ENCODE measurements at places on chromosomes 5 and 9.

DNA sequence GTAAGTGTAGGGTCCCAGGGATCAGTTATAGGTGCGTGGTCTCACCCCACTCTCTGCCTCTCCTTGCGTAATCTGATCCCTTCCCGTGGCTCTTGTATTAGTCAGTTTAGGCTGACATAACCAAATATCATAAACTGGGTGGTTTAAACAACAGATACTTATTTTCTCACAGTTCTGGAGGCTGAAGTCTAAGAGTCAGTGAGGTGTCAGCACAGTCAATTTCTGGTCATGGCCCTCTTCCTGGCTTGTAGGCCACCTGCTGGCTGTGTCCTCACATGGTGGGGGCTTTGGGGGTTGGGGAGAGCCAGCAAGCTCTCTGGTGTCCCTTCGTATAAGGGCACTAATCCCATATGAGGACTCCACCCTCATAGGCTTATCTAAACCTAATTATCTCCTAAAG, 32.3 kb downstream of the CARTPT start:
- DNase-seq = no peak

GRCh38 chr5:24642022-24642421, 2.8 kb downstream of the CDH10 start:
- peak; percentile 47 for DNase-seq

DNA sequence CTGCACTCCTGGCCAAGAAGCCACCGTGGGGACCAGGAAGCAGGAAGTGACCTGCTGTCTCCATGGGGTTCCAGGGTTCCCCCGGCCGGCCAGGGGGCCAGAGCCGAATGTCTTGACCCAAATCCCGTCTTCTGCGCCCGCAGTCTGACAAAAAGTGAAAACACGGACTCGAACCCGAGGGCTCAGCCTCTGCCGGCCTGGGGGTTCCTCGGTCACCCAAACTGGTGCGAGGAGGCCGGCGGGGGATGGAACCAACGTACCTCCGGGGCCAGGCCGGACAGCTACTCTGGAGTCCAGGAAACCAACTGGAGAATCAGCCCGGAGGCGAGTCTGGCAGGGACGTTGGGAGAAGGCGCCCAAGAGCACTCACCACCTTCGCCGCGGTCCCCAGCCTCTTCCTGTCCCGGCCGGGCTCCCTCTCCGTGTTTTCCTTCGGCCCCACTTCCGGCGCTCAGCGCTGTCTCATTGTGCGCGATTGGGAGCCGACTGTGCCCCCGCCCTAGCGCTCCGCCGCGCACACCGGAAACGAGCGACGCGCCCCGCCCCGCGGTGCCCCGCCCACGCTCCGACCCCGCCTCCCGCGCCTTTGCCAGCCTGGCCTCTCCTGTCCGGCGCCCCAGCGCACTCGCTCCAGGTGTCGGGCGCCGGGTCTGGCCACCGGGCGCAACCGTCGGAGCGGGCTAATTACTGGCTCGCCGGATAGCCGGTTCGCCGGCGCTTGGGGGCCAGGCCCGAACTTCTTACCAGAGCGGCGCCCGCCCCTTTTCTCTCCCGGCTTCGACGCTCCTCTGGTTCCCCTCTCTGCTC, at the start of gene TUT7:
Gene TUT7, minus strand, starts transcription at position 400 of the 807 bp plus-strand sequence. CDS start 1,211 bp downstream, outside the sequence.
- DNase-seq = peak; percentile 97

- DNase-seq = no peak
Measured at GRCh38 chr5:38697013-38697412, 140.6 kb upstream of the LIFR start.

DNA sequence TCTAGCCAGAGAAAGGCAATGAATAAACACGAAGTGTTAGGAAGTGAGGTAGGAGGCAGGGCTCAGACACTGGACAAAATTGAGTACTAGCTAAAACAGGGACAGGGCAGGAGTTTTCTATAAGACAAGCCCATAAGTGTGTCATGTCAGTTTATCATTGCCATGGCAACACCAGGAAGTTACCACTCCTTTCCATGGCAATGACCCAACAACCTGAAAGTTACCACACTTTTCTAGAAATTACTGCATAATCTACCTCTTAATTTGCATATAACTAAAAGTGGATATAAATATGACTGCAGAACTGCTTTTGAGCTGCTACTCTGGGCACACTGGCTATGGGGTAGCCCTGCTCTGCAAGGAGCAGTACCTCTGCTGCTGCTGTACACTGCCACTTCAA, 442.5 kb upstream of the COX7C start:
- DNase-seq = no peak

DNA sequence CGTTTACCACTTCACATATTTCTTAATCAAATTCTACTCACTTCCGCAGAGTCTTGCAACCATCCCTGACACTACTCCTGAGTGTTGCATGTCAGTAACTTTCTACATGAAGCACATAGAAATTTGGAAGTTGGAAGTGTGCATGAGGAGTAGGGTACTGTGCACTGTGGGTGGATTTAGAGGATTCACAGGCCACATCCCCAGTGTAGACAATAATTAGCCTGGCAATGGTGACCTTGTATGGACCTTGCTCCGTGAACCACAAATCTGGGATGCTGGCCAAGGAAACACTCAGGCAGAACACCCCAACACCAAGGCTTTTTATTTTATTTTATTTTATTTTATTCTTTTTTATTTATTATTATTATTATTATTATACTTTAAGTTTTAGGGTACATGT, 25.5 kb downstream of the CTSL start:
- DNase-seq = no peak

DNA sequence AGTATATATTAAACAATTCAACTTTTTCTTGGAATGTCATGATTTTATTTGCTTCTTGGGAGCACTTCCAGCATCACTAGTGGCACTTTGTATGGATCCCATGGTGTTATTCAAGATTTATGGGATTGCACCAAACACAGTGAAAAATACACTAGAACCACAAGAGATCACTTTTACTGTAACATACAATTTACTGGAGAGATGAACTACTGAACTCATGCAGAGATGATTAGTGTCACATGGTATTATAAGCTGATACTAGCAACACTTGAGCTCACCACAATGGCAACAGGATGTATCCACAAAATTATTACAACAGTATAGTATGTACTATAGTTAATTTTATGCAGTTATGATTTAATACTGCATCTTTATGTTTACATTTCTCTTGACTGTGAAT, 16.3 kb upstream of the SLC36A2 start:
- no peak for DNase-seq

DNA sequence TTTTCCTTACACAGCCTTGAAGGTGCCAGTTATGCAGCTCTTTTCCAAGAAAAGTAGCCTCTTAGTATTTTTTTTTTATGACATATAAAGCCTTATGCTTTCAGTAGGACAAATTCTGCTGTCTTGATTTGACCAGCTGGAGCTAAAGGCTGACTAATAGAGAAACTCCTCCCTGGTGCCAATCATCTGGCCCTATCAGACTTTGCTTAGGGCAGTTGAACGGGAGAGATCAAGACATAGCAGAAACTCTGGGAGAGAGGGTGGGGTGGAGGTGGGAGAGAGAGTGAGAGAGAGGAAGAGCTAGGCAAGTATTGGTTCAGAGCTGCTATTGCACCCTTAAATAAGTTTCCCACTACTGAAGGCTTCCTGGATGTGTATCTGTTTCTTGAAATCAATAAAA, 100.2 kb downstream of the SEC61B start:
- DNase-seq = no peak

DNA sequence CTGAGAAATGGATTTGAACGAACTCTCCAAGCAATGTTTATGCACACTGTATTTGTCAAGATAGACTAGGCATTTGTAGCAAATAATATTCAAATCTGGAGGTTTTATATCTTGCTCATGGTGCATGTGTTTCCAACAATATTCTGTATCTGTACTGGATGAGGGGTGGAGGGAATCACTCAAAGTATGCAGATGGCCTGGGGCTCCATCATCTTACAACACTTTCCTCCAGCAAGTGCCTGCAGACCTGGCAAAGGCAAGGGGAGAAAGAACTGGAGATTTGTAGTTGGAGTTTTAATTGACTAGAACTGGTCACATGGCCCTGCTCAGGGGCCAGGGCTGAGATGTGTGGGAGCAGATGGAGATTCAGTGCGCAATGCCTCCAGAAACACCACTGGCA, 309.0 kb downstream of the PLK2 start:
- DNase-seq = no peak

GRCh38 chr5:173885054-173885443, 3.1 kb upstream of the CPEB4 start:
- no peak for DNase-seq

DNA sequence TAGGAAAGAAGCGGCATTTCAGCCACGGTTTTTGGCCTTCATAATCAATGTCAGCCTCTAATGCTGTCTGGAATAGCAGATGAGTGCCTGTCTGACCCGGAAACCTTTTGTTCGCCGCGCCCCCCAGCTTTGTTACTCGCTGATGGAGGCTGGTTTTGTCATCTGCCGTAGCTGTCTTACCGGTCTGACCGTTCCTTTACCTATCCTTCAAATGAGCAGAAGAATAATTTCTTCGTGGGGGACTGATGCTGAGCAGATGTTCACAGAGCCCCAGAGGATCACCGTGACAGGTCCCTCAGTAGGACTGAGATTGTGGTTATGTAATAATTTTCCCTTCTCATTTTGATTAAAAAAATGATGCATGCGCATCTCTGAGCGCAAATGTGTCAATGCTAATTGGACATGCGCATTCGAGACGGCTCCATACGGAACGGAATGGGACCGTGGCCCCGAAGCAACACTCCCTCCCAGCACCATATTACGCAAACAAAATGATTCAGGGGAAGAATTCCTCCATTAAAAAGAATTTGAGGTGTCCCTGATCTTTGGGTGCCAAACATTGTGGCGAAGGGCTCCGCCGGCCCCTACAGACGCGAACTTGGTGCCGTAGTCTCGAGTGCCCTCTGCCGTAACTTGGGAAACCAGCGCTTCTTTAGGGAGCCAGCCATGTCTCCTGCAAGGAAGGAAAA, 27.6 kb downstream of the TLX3 start:
- DNase-seq = peak; percentile 58

DNA sequence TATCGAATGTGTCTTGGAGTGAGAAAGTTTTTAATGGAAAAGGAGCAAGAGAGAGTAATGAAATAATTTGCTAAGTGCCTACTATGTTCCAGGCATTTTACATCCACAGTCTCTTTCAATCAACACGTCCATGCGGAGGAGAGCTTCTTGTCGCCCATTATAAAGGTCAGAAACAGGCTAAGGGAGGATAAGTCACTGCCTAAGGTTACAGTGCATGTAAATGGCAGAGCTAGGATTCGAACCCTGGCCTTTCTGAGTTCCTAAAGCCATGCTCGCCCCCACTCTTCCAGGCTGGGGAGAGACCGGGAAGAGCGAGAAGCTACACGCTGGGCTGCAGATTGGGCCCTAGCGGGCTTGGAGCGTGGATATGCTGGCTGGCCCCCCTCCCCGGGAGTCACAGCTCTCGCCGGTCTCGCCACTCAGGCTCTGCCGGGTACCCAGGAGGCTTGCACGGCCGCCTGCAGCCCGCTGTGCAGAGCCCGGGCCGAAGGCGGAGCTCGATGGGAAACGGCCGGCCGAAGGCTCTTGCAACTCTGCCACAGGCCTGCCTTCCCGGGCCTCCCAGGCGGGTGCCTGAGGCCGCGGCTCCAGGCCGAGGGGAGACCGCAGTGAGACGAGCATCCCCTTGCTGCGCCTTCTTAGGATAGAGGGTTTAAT, 775 bp upstream of the LHX2 start:
- DNase-seq = no peak

DNA sequence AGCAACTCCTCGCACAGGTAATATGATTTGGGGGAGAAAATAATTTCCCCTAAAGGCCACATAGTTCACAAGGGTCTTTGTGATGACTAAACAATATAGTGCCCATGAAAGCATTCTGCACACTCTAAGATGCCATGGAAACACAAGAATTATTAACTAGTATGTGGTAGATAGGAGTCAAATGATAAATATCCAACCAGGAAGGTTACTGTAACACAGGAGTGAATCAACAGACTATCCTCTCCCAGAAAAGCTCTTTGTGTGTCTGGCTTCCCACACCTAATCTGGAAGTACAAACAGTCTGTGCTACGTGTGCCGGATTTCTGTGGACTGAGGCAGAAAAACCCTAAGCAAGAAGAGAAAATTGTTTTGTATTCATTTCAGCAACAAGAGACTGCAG, 70.0 kb downstream of the OTP start:
- DNase-seq = no peak

GRCh38 chr5:93358176-93358575, 222.8 kb downstream of the NR2F1-AS1 start:
- DNase-seq = no peak

- peak; percentile 56 for DNase-seq
Measured at GRCh38 chr5:81838307-81838906, 87.5 kb upstream of the SSBP2 start.

- DNase-seq = no peak
Measured at GRCh38 chr5:106154280-106154716, 1516.4 kb downstream of the EFNA5 start.

DNA sequence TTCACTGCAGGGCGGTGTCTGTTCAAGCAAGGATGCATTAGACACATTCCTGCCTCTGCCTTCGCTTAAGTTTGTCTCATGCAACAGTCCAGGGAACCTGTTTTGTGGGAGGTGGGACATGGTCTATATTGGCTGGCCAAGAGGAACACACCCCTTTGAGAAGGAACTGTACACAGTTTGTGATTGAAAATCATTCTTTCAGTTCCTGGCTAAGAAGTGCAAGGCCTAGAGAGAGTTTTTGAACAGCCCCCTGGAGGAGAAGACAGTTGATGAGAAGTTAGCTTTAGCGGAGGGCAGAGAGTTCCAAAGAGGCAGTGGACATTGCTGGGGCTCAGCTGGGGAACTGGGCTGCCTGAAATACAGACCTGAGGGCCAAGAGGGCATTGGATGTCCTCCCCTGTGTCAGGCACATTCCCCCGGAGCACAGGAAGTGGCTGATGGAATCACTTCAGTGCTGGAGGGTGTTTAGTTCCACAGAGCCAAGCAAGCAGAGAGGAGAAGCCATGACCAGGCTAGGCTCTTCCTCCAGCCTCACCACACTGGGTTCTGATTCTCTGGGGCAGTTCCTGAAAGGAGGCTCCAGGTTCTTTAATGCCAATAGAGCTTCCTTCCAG, 66.6 kb downstream of the RGS3 start:
- no peak for DNase-seq

- no peak for DNase-seq
Measured at GRCh38 chr5:177992466-177992865, 3.6 kb downstream of the PROP1 start.

GRCh38 chr5:42587096-42587723, 164.0 kb downstream of the GHR start:
- no peak for DNase-seq

GRCh38 chr5:76163111-76163628, 80.0 kb downstream of the SV2C start:
- DNase-seq = no peak
